ENCODE measurements at places on chromosomes 4 and X.

GRCh38 chr4:10267066-10267465 lies 150.5 kb upstream of the WDR1 start:
- no peak for DNase-seq

DNA sequence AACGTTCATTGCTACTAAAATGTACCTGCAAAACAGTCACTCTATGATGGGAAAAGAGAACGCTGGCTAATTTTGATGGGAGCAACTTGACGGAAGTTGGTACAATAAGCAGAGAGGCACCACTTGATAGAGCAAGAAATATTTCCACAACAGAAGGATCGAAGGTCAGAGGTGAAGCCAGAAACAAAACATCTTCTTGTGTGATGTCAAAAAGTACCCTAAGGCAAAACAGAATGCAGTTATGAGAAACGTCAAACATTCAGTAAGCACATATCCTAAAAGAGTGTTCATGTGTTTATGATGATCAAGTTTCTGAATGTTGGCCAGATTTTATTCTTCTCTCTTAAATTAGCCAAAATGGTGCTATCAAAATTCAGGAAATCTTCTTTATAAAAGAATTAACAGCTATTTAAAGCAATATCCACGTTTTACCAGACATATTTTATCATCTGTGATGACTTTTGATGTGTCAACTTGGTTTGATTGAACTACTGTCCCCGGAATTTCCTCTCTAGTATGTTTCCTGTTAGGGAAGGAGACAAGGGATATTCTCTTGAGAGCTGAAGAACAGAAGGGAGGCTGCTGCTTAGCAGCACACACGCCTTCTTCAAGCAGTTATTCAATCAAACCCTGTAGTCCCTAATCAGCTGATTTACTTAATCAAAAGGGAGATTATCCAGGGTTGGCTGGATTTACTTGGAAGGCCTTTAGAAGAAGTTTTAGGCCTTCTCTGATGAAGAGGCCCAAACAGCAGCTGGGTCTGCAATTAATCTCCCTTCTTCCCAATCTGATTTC lies 15.7 kb downstream of the AASDH start:
- no peak for DNase-seq

- DNase-seq, result no peak
These were observed 58.6 kb downstream of the NDST4 start for GRCh38 chr4:115054836-115055235.

DNA sequence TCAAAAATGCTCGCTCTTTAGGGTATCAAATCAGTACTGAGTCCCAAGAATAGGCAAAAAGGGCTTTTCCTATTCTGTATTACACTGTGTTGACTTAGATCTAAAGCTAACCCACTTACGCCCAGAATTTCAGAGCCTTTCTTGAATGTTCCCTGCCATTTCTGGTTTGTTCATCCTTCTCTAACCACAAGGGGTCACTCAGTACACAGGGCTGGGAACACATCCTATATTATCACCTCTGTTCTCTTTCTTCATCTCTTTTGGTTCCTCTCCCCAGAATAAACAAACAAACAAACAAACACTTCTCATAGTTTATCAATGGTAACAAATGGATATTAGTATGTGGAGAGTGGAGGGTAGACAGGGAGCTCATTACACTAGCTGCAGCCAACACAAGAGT lies 25.5 kb upstream of the MORC4 start:
- DNase-seq, result no peak

- DNase-seq, result no peak
These were observed 37.1 kb downstream of the SLC39A8 start for GRCh38 chr4:102308032-102308799.

DNA sequence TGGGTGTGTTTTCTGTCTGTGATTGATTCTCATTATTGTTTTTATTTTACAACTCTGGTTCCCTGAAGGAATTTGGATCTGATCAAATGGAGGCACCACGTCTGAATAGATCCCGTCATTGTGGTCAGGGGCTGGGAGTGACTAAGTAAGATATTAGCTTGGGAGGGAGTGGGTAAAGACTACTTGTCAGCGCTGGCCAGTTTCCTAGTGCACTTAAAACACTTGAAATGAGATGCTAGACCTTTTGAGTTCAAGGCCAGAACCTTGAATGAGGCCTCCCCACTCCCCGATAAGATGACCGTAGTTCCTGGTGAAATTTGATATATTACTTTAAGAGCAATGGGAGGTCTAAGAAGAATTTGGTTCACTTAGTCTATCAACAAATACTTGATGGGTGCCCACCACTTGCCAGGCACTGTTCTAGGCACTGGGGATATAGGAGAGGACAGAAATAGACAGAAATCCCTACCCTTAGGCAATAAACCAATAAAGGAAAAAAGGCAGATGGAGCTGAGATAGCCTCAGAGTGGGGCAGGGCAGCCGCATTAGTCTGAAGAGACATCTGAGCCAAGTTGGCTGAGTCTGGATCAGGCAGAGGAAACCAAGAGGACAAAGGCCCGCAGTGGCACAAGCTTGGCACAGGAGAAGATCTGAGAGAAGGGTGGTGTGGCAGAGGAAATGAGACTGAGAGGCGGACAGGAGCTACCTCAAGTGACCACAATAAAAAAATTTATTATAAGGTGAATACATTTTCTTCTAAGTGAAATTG lies 11.8 kb downstream of the FAM184B start:
- DNase-seq, result no peak

DNA sequence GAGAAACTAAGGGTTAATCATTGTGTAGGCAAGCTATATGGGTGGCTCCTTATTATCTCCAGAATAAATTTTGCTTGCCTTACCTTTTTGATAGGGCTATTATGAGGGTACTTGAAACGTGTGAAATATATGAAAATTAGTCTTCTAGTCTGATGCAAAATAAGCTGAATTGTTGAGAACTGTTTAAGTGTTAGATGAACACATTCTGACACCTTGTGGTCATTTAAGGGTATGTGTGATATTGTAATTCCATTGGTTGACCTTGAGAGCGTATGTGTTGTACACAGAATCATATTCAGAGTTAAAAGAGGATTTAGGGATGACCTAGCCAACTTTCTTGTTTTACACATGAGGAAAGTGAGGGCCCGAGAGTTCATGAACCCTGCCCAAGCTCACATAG lies 44.6 kb upstream of the LINC00632 start:
- DNase-seq, result no peak

Measured in vagina (tissue), 2 donors.